ENCODE measurements at places on chromosomes 3 and 15.

DNA sequence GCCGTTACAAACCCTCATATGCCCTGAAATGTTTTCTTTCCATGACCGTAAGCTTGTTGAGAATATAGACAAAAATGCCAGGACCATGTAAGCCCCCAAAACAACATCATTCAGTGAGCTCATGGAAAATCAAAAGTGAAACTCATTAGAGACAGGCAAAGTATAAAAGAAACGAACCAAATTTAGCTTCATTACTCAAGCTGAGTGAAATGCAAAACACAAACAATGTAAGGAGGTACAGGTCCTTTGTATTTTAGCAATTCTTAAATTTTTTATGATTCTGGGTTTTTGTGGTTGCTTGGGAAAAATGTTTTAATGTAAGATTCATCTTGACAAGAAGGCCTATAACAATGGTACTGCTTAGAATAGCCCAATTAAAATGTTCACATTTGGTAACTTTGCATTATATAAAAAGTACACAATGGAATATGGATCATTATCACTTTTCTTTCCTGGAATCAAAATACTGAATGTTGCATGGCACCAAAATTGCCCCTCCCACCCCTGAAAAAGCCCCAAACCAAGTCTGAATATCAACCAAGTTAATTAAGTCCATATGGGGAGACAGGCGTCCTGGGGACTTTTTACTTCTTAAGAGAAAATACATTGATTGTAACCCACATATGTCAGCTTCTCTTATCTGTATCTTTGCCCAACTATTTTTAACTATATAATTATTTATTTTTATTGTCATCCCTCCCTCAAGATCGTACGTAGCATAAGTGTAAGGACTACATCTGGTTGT lies 247.7 kb upstream of the CDIN1 start:
- DNase-seq, result no peak

DNA sequence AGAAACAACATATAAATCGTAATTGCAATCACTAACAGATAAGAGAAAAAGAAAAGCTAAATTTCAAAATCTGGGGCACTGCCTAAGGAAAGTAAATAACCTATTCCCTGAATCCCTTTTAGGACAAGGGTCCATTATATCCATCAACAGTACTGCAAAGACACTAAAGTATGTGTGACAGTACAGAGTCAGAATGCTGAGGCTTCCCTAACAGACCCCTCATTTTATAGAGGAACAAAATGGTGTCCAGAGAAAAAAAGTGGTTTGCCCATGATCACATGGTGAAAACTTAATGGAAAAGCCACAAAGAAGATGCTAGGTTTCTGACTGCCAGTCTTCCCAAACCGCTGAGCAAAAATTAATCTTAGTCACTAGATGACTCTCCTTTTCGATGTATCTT lies 93.8 kb downstream of the DHX30 start:
- DNase-seq, result no peak

GRCh38 chr15:66659384-66659783 lies 42.7 kb upstream of the SMAD6 start:
- DNase-seq, result no peak

- DNase-seq, result no peak
Measured at GRCh38 chr15:84699538-84700191, 16.3 kb downstream of the SEC11A start.

GRCh38 chr3:82163907-82164520 lies 402.6 kb upstream of the GBE1 start:
- no peak for DNase-seq

- DNase-seq, result no peak
Measured at GRCh38 chr3:103976931-103977339, 1389.8 kb upstream of the ALCAM start.

DNA sequence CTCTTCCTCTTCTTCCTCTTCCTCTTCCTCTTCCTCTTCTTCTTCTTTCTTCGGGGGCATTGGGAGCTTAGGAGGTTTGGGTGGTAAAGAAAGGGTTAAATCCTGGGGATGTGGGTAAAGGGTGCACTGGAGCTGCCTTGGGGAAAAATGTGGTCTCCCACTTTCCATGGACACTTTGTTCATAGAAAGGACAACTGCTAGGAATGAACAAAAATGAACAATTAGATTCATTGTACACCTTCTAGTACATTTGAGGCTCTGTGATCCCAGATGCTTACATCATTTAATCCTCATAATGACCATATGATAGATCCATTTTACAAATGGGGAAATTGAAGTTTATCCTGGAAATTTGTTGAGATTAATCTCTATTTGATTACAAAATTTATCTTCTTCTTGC lies 699.7 kb downstream of the TUSC7 start:
- no peak for DNase-seq

GRCh38 chr15:68528626-68529290 lies 50.0 kb upstream of the CORO2B start:
- no peak for DNase-seq

DNA sequence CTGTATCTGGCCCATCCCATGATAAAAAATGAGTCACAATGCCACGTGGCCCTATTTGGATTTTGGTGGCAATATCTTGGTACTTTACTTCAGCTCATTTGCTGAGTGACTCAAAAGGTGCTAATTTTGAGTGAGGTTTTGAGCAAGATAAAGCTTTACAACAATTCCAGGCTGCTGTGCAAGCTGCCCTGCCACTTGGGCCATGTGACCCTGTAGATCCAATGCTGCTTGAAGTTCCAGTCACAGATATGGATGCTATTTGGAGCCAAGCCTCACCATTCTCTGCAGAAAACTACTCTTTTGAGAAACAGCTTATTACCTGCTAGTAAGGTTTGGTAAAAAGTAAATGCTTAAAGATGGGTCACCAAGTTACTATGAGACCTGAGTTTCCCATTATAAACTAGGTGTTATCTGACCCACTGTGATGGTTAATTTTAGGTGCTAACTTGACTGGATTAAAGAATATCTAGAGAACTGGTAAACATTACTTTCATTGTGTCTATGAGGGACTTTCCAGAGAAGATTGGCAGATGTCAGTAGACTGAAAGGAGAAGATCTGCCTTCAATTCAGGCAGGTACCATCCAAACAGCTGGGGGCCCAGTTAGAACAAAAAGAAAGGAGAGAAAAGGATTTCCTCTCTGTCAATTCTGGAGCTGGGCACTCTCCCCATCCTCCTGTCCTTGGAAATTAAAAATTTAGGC lies 1083.9 kb downstream of the DIPK2A start:
- DNase-seq, result no peak

- DNase-seq, result no peak
Measured at GRCh38 chr3:12522721-12523120, 22.6 kb downstream of the MKRN2OS start.

DNA sequence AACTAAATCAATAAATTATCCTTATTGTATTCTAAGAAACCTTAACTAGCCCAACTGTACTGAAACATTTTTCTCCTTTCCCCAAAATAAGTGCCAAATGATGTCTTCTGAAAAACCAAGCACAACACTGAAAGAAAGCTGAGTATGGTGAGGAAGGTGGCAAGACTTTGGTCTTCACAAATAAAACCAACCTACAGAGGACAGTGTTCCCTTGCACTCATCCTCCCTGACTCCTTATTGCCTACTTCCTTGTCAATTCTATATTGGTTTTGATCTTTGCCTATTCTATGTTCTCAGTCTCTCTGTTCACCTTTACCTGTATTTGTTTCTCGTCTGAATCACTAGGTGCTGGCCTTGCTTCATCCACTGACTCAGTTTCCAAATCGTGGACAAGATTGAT lies 490.1 kb upstream of the ZNF385D start:
- DNase-seq, result no peak

DNA sequence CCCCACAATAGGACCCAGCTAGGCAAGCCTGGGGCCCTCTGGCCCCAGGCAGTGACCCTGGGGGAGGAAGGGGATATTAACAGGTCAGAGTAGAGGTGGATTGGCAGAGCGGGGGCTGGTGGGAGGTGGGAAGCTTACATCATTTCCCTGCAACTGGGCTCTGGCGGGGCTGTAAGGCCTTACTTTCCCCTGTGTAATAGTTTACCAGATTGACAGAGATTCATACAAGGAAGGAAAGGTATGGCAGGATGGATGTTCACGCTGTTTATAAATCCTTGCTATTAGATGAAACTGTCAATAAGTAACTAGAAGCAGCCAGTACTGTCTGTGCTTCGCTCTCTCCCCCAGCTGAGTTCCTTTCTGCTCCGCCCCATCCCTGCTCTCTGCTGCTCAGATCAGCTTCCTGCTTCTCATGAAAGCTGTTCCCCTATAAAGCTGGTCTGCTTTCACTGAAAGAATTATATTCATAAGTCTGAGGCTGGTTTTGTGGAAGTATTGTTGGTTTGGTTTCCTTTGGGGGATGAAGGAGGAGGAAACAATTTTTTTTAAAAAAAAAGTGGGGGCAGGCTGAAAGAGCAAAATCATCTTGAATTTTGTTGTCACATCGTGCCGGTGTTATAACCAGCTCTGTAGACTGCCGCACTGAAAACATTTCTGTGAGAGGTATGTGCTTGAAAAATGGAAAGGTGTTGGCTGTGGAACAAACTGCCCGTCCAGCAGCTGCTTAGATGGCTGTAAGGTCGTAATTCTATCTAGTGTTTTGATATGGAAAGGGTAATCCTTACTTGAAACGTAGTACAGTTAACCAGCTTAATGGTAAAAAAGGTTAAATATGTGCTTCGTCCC lies 76.4 kb downstream of the BBX start:
- DNase-seq, result peak; percentile 15

GRCh38 chr15:32849769-32850668 lies 132.2 kb downstream of the GREM1 start:
- no peak for DNase-seq

GRCh38 chr3:155302481-155302880 lies 9.0 kb upstream of the STRIT1 start:
- DNase-seq, result no peak

GRCh38 chr15:57827021-57827420 lies 120.5 kb downstream of the POLR2M start:
- no peak for DNase-seq

- DNase-seq, result no peak
Measured at GRCh38 chr15:78682693-78683410, 41.8 kb upstream of the CHRNB4 start.

DNA sequence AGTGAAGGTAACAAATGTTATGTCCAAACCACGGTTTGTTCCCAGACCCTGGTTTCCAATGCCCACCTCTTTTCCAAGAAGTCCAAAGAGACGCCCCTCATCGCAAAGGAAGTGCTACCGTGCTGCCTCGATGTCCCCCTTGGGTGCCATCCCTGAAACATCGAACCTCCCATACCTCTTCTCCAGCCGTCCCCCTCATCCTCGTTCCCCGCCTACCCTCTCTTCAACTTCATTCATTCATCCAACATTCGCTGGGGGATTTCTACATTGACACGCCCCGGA lies 467 bp downstream of the TIPIN start:
- DNase-seq, result no peak

DNA sequence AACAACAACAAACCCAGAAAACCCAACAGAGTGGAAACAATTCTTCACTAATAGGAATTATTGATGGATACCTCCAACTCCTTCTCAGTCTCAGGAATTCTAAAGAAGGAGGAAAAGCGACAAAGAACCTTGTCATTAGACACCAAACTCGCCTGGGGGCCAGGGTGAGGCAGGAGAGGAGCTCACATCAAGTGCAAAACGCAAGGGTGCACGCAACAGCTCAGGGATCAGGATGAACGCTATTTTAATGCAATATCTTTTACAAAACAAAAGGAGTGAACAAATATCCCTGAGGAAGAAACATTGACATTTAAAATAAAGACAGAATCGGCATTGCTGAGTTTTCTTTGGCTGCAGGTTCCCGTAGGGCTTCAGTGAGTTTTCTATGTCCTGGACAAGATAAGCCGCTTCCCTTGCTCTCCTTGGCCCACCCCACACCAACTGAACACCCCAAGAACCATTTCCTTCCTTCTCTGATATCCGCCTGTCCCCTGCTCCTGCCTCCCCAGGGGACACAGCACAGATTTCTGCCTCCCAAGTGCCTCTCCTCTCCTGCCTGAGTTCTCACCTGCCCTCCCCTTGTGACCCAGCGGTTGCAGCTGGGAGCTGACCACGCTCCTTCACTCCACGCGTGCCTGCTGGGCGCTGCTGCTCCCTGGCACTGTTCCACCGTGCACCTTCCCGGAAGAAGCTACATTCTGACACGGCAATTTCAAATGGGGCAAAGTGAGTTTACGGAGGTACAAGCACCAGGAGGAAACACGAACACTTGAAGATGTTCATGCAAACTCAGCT lies 63.0 kb downstream of the ATP10A start:
- no peak for DNase-seq

- no peak for DNase-seq
Measured at GRCh38 chr3:99825004-99825640, 7.5 kb downstream of the CMSS1 start.

DNA sequence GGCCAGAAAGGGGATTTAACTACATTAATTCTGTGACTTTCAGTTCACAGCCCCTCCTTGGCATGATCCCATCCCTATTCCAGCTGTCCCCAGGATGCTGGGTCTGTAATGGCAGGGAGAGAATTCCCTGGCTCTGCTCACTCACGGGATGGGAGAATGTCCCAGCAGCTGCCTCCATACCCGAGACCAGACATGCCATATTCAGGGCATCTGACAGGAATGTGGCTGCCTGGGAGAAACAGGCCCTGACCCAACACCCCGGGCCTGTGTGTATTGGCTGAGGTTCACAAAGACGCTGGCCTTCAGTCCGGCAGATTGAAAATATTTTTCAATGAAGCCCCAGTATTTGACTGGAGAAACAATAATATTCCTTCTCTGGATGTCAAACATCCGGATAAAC lies 83.6 kb upstream of the SMAD3 start:
- no peak for DNase-seq

- DNase-seq, result no peak
Measured at GRCh38 chr3:32575451-32576113, 4.9 kb upstream of the DYNC1LI1 start.

GRCh38 chr3:14248477-14248848 lies 69.8 kb downstream of the LSM3 start:
- no peak for DNase-seq

DNA sequence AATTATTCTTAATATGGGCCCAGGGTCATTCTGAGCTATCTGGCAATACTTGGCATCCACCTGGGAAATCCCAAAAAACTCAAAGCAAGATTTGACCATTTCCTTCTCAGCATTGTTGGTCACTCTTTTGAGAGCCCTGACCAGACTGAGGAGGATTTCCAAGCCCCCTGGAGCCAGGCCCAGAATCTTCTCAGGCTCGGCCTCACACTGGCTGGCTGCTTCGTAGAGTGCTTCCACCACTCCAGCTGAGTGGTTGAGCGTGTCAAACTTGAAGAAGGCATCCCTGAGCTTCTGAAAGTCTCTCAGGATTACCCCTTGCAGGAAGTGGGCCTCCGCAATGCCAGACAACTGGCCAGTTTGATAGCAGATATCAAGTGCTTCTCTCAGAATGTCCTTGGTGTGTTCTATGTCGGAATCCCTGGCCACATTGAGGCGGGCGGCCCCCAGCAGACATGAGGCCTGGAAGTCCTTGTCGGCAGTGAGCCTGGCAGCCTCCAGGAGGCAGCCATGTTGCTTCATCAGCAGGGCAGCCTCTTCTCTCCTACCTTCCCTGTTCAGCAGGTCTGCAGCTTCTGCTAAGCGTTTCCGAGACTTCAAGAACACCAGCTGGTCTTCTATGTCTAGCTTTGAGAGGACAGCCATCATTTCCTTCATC lies 68.9 kb upstream of the DCLK3 start:
- DNase-seq, result no peak

GRCh38 chr3:9211155-9211950 lies 38.1 kb downstream of the SRGAP3 start:
- DNase-seq, result no peak

- DNase-seq, result no peak
Measured at GRCh38 chr3:89488800-89489580, 381.6 kb downstream of the EPHA3 start.

GRCh38 chr3:58779934-58780333 lies 113.4 kb upstream of the FAM3D start:
- no peak for DNase-seq

- DNase-seq, result no peak
Measured at GRCh38 chr3:192435241-192435640, 292.1 kb downstream of the FGF12 start.

Data from hypothalamus (tissue), 51 donors.